Stimulated activated CD8-positive, alpha-beta memory T cell treated with anti-CD3 and anti-CD28 coated beads, Interleukin-12 subunit alpha, Interleukin-12 subunit beta, amount 100 ng/mL, for 1 hour (primary cell): ENCODE measurements at places on chromosomes 7 and 10.

DNA sequence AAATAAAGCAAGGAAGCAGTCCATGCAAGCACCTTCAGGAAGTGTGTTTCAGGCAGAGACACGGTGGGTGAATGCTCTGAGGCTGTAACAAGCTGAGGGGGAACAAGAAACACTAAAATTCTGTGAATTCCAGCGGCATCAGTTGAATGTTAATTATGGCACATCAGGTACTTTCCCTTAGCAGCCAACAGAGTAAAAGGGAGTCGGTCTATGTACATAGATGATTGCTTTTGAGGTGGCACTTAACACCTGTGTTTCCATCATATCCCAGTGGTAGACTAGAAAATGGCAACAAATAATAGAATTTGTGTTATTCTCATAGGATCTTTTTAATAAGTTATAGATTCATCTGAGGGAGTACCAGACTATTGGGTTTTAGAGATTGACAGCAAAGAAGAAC is 481.0 kb upstream of the KLF6 start:
- no peak for DNase-seq

- DNase-seq, result no peak
Measured at GRCh38 chr7:49714182-49714581, 59.3 kb upstream of the VWC2 start.

- DNase-seq, result no peak
Measured at GRCh38 chr10:59372543-59372942, 10.2 kb upstream of the FAM13C start.

DNA sequence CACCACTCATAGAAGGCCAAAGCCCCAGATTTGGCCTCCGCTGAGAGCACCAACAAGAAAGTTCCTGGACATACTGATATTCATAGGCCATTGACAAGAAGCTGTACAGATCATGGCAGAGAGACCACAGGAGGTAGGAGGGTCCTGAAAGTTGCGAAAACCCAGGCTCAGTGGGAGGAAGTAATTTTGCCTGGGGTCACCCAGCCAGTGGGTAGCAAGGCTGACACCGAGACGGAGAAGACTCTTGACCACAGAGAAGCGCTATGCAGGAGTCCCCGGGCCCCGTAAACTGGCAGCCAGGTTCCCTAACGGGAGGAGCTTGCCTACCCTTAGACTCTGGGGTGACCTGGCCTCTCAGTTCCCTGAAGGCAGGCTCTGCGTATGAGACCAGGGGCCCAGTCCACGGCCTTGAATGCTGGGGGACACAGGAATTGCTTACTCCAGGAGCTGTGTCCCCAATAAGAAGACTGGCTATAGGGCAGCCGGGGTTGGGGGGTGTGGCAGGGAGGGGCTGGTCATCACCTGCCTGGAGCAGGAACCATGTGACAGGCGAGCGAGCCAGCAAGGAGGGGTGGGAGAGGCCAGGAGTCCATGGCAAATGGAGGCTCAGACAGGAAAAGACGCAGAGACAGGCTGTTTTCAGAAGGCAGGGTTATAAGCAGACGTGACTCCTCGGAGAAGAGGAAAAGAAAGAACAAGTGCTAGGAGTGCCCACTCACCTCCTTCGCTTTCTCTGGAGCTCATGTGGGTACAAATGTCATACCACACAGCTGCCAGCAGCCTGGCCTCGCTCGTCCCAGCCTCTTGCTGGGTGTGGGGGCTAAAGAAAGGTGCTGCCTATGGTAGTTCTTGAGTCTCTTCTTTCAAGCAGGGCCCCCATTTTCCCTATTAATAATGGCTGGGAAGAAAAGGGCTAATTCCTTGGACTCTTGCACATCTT is 24.6 kb upstream of the NPFFR1 start:
- DNase-seq, result no peak

DNA sequence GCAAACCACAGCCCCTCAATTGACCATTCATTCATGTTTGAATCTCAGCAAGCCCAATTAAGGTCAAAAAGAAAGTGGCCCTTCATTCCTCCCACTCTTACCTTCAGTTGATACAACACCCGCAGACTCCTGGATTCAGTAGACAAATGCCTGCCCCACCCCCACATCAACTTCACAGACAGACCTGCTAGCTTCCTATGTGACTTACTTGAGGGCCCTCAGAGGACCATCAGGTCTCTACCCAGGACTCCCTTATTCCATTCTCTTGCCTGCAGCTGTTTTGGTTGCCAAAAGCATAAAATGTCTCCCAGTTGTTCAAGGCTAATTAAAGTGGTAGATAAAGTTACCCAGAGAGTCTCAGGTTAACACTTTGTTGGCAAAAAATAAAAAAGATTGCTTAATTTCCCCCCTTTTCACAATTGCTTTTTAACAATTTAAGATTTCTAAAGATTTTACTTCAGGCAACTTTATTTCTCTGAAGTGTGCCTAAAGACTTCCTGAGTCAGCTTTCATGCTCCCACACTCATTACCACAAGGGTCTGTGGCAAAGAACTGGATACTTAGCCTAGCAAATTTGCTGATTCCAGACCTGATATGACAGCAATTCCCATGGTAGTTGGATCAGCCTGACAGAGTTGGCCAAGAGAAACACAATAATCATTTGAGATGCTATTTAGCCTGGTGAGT is 3.3 kb upstream of the MTERF1 start:
- no peak for DNase-seq

DNA sequence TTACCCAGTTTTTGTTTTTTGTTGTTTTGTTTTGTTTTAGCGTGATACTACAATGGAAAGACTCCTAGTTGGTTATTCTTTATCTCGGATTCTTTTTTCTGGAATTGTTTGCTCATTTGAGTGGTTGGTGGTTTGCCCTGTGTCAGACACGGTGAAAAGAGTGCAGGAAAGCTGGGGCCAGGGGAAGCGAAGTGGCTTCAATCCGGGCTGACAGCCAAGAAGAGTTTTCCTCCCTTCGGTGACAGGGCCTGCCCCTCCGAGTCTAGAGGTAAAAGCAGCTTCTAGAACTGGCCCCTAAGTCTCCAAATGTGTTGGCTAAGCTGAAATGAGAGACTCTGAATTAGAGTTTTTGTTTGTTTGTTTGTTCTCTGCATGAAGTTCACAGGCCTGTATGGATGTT is 5.7 kb upstream of the AP5Z1 start:
- DNase-seq, result no peak

DNA sequence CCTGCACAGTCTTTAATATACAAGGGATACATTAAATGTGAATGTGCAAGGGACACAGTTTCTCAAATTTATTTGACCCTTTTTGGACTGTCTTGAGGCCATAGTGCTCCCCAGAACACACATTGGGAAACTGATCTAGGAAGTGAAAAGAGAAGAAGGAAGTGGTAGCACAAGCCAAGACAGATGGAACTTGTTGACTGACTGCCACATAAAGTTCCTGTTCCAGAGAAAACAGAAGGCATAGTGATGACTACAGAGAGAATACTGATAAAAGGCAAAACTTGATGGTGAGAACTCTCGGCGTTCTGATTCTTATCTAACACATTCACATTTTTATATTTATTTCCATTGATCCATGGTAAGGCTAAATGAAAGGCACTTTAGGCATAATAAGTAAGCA is 1216.4 kb downstream of the CNTNAP2 start:
- no peak for DNase-seq

DNA sequence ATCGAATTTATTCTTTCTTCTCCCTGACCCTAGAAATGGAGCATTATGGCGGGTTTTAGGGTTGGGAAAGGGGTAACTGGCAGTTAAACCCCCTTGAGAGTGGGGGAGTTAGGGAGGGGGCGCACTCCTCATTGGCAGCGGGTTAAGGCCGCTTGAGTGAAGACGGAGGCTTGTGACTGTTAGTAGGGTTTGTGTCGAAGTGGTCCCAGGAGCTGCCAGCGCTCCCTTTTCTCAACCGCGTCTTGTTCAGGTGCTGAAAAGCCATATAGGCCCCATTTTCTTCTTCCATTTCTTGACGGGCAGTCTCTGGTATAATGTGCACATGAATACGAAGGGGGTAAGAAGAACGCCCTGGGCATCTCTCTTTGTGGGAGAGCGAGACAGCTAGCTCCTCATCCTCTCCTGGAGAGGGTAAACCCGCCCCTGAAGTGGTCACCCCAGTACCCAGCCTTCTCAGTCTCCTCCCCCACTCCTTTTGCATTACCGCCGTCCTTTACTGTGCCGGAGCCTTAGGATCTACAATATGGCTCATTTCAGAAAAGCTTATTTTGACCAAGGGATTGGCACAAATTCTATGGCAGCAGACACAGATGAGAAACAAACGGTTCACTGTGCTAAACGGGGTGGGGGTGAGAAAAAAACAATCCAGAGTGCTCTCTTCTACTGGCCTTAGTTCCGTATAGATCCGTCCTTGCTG is 836 bp downstream of the KMT2E start:
- peak; percentile 41 for DNase-seq

GRCh38 chr10:74824184-74824899 is 2.1 kb upstream of the KAT6B start:
- no peak for DNase-seq

DNA sequence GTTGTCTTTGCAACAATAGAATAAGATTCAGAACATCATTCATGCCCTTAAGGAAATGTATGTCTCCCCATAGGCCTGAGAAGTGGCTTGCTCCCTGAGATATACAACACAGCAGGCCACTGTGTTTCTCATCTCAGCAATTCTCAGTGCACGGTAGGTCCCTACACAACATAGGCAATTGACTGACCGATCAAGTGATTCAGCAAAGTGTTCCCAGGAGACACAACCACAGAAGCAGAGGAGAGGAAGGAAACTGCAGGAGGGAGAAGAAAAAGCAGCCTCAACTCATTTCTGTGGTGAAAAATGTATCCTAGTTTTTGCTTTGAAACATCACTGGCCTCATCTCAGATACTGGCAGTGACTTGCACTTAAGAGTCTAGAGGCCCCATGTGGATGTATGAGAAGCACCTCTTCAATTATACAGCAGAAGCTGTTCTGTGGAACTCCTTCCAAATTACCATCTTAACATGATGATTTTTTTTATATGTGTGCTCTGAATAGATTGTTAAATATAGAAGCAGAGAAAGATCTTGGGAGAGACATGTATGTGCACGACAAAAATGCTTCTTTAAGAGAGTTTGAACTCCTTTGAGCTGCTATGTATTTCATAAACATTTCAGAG is 306.8 kb downstream of the XPNPEP1 start:
- no peak for DNase-seq

DNA sequence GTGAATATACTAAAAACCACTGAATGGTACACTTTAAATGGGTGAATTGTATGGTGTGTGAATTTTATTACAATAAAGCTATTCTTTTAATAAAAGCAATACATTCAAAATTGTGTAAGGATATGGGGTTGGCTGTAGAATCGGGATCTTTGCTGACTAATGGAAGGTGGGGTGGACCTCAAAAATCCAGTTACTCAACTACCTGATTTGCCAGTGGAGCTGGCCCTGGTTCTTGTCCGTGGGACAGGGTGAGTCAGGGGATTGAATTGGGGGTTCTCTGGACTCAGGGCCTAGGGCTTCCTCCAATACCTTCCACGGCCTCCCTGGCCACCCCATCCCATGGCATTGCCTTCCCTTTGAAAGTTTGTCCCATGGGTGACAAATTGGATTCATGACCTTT is 13.5 kb upstream of the RABGEF1 start:
- DNase-seq, result no peak

DNA sequence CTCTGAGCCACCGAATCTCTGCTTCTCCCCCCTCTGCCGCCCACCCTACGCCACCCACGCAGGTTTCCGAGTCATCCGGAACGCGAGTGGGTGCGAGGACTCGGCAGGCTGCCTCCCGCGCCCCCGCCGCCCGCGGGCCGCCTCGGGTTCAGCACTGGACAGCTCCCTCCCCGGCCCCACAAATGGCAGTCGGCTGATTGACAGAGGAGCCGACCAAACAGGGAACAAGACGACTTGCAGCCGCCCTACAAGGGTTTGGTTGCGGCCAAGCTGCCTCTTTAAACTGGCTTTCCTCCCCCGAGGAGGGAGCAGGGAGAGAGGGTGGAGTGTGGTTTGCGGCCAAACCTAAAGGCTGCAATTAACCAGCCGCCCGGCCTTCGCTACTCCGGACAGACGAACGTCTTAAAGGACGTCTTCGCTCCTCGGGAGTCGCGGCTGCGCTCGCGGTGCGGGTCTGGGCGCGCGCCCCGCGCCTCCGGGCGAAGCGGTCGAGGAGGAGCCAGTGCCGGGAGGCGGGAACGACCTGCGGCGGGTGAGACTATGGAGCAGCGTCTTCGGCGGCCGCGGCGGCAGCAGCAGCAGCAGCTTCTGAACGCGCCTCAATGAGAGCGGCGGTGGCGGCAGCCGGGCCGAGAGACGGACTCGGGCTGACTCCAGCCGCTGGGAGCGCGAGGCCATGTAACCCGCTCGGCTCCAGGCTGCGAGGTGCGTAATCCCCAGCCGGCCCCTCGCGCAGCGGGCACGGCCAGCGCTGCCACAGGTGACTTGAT is at the start of gene GPR158:
Gene GPR158, plus strand, starts transcription at position 541 of the 770 bp plus-strand sequence. CDS start 420 bp downstream, outside the sequence.
- peak; percentile 10 for DNase-seq

DNA sequence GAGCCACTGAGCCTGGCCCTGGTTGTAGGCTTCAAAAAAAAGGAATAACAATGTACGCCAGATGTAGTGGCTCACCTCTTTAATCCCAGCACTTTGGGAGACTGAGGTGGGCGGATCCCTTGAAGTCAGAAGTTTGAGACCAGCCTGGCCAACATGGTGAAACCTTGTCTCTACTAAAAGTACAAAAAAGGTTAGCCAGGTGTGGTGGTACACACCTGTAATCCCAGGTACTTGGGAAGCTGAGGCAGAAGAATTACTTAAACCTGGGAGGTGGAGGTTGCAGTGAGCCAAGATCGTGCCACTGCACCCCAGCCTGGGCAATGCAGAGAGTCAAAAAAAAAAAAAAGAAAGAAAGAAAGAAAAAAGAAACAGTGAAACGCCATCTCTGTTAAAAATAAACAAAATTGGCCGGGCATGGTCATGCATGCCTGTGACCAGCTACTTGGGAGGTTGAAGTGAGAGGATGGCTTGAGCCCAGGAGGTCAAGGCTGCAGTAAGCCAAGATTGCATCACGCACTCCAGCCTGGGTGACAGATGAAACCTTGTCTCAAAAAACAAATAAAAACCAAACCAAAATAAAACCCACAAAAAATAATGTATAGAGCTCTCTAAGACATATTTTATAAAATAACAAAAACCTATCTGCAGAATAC is 4.7 kb upstream of the KLHDC10 start:
- DNase-seq, result no peak

GRCh38 chr10:103441206-103441605 is 11.0 kb downstream of the CALHM2 start:
- DNase-seq, result no peak

GRCh38 chr10:124736491-124737136 is 7.6 kb downstream of the FAM53B start:
- DNase-seq, result no peak

- no peak for DNase-seq
Measured at GRCh38 chr7:13290975-13291374, 603.5 kb downstream of the ARL4A start.

DNA sequence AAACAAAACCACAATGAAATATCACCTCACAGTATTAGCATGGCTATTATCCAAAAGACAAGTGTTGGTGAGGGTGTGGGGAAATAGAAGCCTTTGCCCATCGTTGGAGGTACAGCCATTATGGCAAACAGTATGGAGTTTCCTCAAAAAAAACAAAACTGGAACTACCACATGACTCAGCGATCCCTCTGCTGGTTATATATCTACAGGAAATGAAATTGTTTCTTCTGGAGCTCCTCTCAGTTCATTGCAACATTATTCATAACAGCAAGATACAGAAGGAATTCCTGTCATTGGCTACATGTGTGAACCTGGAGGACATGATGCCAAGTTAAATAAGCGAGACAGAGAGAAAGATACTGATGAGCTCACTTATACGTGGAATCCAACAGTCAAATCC is 2.4 kb upstream of the UBE3C start:
- no peak for DNase-seq
